ENCODE measurements at places on chromosomes 16 and 17.

DNA sequence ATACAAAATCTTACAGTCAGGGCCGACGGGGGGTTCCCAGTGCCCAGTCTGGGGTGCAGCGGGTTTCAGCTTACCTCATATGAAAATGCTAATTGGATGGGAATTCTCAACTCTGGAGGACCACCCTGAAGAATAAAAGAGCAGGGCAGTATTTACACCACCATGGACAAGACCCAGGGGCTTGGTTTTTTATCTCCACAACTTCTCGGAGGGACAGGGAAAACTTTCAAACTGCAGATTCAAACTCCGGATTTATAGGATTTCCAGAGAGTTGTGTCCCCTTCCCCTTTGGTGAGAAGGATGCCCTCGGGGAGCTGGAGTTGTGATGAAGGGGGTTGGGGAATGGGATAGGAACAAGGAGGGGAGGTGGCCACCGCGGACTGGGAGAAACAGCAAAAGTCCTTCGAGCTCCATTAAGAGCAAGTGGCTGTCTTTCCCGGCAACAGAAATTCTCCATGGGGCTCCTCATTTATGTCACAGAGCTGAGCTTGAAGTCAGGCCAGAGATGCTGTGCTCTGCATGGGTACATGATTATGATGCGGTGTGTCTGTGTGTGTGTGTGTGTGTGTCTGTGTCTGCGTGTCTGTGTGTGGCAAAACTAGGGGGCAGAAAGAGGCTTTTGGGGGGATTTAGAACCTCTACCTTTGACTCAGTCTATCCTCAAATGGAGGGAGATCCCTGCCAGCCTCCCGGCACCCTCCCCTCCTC lies 15.7 kb downstream of the FOXL1 start:
- DNase-seq = no peak

- DNase-seq = no peak
These were observed 24.3 kb upstream of the CRISPLD2 start for GRCh38 chr16:84795329-84796053.

DNA sequence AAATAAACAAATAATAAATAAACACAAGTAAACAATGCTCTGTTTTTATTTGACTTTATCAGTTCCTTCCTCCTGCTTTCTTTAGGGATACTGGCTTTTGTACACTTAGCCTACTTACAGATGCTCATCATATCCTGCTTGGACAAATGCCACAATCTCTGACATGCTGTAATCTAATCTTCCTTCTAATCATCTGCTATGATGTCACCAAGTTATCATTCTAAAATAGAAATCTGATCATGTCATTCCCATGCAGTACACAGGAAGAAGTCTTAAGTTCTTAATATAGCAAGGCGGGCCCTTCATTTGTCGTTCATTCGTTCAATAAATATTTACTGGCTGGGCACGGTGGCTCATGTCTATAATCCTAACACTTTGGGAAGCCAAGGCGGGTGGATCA lies 9.1 kb upstream of the UBB start:
- no peak for DNase-seq

- no peak for DNase-seq
These were observed 225.7 kb downstream of the CEP112 start for GRCh38 chr17:65966072-65966695.

GRCh38 chr16:89052890-89053724 lies 40.5 kb upstream of the ACSF3 start:
- peak; percentile 78 for DNase-seq

- peak; percentile 44 for DNase-seq
These were observed 23.9 kb downstream of the ZNF213 start for GRCh38 chr16:3158510-3159314.

DNA sequence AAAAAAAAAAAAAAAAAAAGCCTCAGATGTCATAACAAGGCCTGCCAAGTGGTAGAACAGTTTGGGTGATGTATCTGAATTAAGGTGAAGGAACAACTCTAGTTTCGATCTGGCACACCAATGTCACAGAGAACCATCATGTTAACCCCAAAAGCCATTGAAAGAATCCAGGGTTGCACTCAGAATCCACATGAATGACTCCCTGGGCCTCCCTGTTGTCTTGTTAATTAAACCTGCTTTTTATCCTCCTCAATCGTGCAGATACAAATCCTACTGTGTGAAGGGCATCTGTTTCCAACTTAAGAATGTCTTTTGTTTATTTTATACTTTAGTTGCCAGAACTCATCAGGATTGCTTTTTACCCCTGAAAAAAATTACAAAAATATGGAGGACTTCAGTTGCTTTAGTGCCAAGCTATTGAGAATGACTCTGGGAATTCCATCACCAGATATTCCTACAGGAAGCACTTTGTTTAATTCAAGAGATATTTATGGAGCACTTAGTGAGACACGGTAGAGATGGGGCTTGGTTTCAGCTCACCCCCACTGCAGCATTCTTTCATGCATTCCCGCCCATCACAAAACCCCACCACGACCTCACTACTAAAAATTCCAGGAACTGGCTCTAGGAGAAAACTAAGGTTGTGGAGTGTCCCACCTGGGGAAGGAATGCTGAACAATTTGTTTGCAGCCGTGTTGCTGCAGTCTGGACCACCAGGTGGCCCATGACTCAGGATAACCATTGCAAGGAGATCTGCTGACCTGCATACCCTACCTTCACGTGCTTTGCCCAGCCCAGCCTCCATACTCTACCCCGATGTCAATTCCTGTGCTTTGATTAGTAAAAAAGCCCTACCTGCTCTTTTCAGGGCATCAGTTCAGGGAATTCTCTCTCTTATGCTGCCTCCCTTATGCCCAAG lies 63.8 kb upstream of the GPRC5B start:
- DNase-seq = no peak

DNA sequence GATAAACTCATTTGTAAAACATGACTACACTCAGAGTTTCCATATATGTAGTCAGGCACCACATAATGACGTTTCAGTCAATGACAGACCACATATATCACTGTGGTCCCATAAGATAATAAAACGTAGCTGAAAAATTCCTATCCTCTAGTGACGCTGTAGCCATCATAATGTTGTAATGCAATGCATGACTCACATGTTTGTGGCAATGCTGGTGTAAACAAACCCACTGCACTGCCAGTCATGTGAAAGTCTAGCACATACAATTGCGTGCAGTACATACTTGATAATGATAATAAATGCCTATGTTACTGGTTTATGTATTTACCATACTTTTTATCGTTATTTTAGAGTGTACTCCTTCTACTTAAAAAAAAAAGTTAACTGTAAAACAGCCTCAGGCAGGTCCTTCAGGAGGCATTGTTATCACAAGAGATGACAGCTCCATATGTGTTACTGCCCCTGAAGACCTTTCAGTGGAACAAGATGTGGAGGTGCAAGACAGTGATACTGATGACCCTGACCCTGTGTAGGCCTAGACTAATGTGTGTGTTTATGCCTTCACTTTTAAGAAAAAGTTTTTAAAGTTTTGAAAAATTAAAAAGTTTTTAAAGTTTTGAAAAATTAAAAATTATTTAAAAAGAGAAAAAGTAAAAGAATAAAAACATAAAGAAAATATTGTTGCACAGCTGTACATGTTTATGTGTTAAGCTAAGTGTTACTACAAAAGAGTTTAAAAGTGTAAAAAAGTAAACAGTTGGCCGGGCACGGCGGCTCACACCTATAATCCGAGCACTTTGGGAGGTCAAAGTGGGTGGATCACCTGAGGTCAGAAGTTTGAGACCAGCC lies 9.0 kb downstream of the STAT5B start:
- DNase-seq = no peak

DNA sequence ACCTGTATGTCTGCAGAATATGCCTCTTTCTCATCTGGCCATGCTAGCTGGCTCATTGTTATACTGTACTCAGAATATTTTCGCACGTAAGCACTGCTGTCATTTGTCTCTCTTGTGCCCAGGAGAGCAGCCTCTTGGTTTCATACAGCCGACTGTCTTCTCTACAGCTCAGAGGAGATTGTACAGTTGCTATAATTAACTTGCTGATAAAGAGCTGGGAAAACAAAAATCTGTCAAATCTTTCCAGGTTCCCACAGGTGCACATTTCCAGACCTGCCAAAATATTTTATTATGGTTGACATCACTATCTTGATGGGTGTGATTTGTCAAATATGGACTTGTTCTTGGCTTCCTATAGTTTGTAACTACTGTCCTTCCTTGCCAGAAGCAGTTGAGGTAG lies 122.7 kb downstream of the FTO start:
- no peak for DNase-seq

- DNase-seq = no peak
These were observed at the start of gene SKAP1 for GRCh38 chr17:48429638-48430586. SKAP1 (minus strand) TSS chr17:48430214.

GRCh38 chr16:56728980-56729734 lies 772 bp upstream of the NUP93 start:
- no peak for DNase-seq

GRCh38 chr16:87337262-87337771 lies 20.1 kb upstream of the C16orf95 start:
- DNase-seq = no peak

GRCh38 chr16:66908116-66908515 lies 10.6 kb downstream of the CDH16 start:
- no peak for DNase-seq

- DNase-seq = no peak
These were observed 13.5 kb upstream of the FBXO47 start for GRCh38 chr17:38980490-38981217.

DNA sequence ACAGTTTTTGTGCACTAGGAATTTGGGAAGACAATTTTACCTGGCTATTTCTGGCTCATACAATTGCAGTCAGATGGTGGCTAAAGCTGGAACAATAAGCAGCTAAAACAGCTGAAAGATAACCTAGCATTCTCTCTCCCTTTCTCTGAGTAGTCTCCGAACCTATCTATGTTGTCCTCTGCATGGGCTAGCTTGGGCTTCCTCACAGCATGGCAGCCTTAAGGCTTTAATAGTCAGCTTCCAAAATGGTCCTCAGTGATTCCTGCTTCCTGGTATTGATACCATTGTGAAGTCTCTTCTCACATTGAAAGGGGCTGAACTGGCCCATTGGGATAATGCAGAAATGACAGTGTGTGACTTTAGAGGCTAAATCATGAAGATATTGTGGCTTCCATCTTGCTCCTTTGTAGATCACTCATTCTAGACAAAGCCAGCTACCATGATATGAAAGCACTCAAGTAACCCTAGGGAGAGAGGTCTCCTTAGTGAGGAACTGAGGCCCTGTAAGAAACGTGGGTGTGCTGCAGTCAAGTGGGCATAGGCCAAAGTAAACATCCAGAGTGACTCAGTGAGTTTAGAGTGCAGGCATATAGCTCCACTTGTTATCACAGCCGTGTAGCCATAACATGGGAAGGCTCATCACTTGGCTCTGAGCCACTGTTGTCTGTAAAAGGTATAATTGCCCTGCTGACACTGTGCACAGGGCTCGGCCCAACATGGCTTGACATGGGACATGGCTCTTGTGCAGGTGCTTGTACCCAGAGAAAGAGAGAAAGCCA lies 5.5 kb upstream of the VKORC1 start:
- DNase-seq = no peak

DNA sequence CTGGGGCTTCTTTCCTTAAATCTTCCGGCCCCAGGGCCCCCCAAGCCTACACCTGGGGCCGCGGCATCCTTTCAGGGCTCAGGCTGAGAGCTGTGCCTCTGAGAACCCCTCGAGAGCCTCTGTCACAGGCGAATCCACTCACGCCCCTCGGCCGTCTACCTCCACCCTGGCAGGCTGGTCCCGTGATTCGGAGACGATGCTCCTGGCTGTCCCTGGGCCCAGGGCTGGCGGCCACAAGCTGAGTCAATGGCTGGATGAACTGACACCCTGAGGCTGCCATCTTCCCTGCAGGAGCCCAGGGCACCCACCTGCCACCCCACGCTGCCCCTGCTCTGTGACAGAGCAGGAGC lies 4.4 kb downstream of the TEPSIN start:
- DNase-seq = no peak

DNA sequence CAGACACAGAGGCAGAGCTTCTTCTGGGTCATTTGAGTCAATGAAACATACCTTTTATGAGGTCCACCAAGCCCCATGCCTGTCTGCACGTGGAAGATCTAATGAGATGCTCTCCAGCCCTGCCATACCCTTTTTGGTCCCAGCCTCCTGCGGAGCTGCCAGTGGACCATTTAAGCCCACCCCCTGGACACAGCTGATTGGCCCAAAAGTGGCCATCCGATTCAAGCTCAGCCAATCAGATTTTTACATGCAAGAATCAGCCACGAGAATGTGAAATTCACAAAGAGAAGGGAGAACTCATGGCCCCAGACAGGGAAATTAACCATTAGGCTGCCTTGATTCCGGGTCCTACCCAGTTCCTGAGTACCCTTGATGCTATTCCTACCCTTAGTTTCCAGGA lies 231.0 kb upstream of the EEF2KMT start:
- DNase-seq = no peak
